CD4-positive, alpha-beta memory T cell (primary cell): ENCODE measurements at places on chromosomes 11 and 22. TPM values are rescaled to one million over a fixed set of nuclear protein-coding genes. Genes with fewer than 3 reads are reported as not detected.

P2RX3 gene
- not detected for total RNA-seq

TSGA10IP gene
- not detected for total RNA-seq

DNA sequence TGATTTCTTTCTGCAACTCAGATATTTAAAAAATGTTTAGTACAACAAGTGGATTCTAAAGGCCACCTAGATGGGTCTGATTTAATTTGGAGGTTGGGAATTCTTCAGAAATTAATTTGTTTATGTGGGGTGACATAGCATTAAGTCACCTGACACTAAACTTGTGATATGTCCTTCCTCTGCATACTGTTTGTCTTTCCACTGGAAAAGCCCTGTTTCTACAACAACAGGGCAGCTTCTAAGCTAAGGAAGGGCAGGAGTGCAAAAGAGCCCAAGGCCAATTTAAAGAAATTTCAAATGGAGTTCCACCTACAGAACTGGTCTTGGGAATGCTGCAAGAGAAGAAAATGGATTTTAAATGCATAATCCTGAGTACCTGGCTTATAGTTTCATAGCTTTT lies 319.2 kb downstream of the SOX6 start:
- no peak for DNase-seq

GRCh38 chr22:50696799-50697561 lies 24.4 kb downstream of the SHANK3 start:
- DNase-seq, result no peak

- DNase-seq, result no peak
These were observed 172.7 kb downstream of the EFCAB6 start for GRCh38 chr22:43639228-43639948.

GRCh38 chr11:78228467-78228866 lies 39.7 kb downstream of the USP35 start:
- no peak for DNase-seq

DNA sequence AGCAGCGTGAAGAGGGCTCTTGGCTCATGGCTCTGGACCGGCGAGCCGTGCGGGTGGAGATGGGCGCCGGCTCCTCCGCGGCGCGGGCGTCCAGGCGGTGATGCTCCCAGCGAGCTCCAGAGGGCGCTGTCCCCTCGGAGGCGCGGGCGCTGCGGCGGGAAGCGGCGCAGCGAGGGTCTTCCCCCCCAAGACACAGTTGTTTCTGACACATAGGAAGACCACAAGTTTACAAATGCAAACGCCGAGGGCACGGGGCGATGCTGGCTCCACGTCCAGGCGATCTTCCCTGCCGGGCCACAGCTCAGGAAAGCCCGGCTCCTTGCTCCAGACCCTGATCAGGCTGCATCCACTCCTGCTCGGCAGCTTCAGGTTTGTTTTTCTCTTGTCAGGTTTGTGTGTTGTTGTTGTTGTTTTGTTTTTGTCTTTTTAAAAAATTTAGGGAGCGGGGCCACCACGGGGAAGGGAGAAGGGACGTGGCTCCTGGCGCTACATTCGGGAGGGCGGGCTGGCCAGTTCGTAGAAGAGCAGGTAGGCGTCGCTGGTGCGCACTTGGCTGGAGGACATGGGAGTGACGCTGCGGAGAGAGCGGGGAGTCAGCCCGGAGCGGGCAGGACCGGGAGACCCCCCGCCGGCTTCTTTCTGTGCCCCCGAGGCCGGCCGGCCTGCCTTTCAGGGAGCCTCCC lies 10.0 kb upstream of the MFRP start:
- DNase-seq, result peak; percentile 69

DNA sequence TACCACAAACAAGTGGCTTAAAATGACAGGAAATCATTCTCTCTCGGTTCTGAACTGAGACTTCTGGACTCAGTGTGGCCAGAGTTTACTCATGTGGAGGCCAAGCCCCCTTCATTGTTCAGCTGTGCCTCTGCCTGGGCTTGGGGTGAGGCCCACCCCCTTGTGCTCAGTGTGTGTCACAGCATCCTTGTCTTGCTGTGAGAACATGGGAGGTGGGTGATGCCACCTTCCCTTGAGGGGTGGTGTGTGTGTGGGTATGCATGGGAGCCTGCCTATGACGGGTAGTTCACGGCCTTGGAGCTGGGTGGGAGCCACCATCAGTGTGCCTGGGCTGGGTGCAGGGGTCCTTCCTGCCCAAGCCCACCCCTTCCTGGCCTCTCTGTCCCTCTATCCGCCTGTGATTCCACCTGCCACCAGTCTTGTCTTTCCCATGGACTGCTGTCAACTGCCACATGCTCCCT lies 101.7 kb downstream of the MORC2 start:
- DNase-seq, result no peak

GRCh38 chr22:19495562-19496323 lies 16.0 kb downstream of the CDC45 start:
- DNase-seq, result no peak

DNA sequence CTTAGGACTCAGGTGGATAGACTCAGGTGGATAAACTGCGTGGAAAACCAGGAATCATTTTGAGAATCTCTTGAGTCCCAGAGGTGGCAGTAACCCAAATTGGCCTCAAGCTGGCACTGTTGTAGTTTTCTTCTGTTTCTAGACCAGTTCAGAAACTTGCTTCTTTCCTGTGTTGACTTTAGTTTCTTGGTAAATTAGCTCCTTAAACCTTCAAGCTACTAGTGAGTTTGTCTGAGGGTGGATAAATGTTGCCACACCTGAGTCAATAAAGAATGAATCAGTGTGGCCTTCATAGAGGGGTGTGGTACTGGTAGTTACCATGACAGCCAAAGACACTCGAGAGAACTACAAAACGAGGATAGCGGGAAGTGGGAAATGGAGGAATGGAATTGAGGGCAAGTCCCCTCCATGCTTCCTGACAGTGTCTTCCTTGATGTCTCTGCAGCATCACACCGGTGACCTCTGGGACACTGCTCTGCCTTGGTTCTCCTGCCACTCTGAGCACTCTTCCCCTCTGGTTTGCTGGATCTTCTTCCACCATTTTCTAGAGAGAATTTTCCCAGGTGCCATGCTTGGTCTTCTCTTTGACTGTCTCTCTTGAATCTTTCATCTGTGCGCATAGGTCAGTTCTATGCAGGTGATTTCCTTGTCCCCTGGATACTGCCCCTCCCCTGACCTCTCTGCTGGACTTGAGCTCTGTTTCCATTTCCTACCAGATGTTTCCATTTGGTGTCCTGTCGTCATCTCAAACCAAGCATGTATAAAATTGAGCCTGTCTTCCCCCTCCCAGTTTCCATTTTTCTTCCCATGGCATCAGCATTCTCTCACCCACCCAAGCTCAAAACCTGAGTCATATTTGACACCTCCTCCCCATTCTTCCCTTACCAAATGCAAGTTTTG lies 7.2 kb downstream of the POLD4 start:
- DNase-seq, result peak; percentile 41

CELSR1 gene
- 1.1 TPM for total RNA-seq
